CD4-positive, alpha-beta memory T cell (primary cell): ENCODE measurements at places on chromosomes 4 and X. TPM values are rescaled to one million over a fixed set of nuclear protein-coding genes. Genes with fewer than 3 reads are reported as not detected.
A peak's percentile ranks its signal among the peaks of the same experiment; 100 is the strongest.

GRCh38 chr4:35772291-35772690 is 472.0 kb downstream of the ARAP2 start:
- no peaks in the 10 kb centered on the region for H3K27me3 ChIP-seq
- no peak overlapping the region for H3K4me3 ChIP-seq
- no peak for DNase-seq
- H3K36me3 ChIP-seq: no peaks in the 10 kb centered on the region
- H3K27ac ChIP-seq: no peak overlapping the region

GRCh38 chrX:68365341-68365740 is 68.0 kb downstream of the OPHN1 start:
- no peak for DNase-seq
- no peaks in the 10 kb centered on the region for H3K4me1 ChIP-seq
- no peak overlapping the region for H3K4me3 ChIP-seq
- no peaks in the 10 kb centered on the region for H3K27me3 ChIP-seq
- no peaks in the 10 kb centered on the region for H3K36me3 ChIP-seq
- no peak overlapping the region for H3K27ac ChIP-seq

DNA sequence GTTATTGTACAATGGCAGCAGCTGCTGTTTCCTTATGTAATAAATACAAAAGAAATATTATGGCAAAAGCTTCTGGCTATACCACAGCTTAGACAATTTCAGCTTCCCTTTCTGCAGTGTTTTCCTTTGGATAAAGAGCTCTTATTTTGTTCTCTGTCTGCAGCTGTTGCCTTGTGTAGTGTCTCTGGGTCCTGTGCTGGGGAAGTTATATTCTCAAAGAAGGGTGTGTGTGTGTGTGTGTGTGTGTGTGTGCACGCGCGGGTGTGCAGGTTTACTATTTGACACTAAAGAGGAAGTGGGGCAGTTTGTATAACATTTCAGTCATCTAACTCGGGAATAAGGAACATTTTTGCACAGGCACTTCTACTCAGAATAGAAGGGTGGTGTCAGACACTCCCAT is 83.6 kb downstream of the REPS2 start:
- no peaks in the 10 kb centered on the region for H3K27me3 ChIP-seq
- no peak for DNase-seq
- no peak overlapping the region for H3K27ac ChIP-seq
- no peak overlapping the region for H3K4me3 ChIP-seq
- H3K4me1 ChIP-seq: no peaks in the 10 kb centered on the region

- DNase-seq: no peak
- no peak overlapping the region for H3K27ac ChIP-seq
- no peak overlapping the region for H3K4me3 ChIP-seq
- no peaks in the 10 kb centered on the region for H3K27me3 ChIP-seq
- H3K4me1 ChIP-seq: peaks cover 12% of the 10 kb centered on the region
These were observed 16.0 kb downstream of the UBA6 start for GRCh38 chr4:67684839-67685531.

DNA sequence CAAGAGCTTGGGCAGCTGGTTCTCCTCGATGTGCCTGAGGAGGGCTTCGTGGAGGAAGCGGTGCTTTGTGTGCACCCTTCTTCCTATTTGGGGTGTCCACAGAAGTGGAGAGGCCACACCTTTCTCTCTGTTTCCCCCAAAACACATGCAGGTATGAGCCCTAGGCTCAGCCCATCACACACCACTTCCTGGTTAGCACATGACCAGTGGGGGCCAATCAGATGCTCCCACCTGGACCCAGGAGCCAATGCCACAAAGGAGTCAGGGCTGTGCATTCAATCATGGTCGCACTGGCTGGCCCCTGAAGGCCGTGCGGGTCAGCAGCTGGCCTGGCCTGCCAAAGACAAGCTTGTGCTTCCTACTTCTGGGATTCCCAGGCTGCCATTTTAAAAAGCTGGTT is 51.4 kb downstream of the PPP2R2C start:
- H3K27me3 ChIP-seq: no peaks in the 10 kb centered on the region
- no peak for DNase-seq
- H3K36me3 ChIP-seq: no peaks in the 10 kb centered on the region
- no peak overlapping the region for H3K4me3 ChIP-seq
- H3K27ac ChIP-seq: no peak overlapping the region

GRCh38 chr4:142718981-142719380 is 127.1 kb downstream of the INPP4B start:
- no peaks in the 10 kb centered on the region for H3K36me3 ChIP-seq
- H3K27me3 ChIP-seq: no peaks in the 10 kb centered on the region
- no peak overlapping the region for H3K4me3 ChIP-seq
- peaks cover 21% of the 10 kb centered on the region for H3K4me1 ChIP-seq
- H3K27ac ChIP-seq: no peak overlapping the region
- DNase-seq: no peak

DNA sequence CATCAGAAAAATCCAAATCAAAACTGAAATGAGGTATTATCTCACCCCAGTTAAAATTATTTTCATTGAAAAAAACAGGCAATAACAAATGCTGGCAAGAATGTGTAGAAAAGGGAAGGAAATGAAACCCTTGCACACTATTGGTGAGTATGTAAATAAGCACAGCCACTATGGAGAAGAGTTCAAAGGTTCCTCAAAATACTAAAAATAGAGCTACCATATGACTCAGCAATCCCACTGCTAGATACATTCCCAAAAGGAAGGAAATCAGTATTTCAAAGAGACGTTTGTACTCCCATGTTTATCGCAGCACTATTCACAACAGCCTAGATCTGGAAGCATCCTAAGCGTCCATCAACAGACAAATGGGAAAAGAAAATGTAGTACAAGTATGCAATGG is 932.4 kb downstream of the PCDH18 start:
- no peak for DNase-seq
- no peaks in the 10 kb centered on the region for H3K27me3 ChIP-seq
- no peaks in the 10 kb centered on the region for H3K36me3 ChIP-seq
- H3K4me3 ChIP-seq: no peak overlapping the region

GRCh38 chr4:43014256-43014655 is 121.7 kb downstream of the GRXCR1 start:
- H3K4me1 ChIP-seq: no peaks in the 10 kb centered on the region
- no peak overlapping the region for H3K4me3 ChIP-seq
- no peak overlapping the region for H3K27ac ChIP-seq
- H3K27me3 ChIP-seq: no peaks in the 10 kb centered on the region
- H3K36me3 ChIP-seq: no peaks in the 10 kb centered on the region

DNA sequence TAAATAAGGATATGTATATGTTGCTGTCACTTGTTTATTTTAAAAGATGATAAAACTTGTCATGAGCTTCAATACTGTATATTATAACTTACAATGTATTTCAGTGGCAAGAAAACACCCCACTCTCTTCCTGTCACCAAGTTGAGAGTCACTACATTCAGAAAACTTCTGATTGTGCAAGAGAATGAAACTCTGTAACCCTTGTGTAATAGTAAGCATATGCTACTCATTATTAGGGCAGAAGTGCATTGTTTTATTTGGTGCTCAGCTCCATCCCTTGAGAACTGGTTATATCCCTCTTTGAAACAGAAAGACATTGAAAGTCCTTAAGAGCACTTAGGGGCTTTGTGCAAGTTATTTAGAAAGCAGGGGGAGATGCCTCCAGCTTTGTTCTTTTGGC is 594.5 kb downstream of the ARAP2 start:
- no peak overlapping the region for H3K4me3 ChIP-seq
- H3K27me3 ChIP-seq: no peaks in the 10 kb centered on the region
- H3K27ac ChIP-seq: no peak overlapping the region
- H3K4me1 ChIP-seq: no peaks in the 10 kb centered on the region
- no peaks in the 10 kb centered on the region for H3K36me3 ChIP-seq

DNA sequence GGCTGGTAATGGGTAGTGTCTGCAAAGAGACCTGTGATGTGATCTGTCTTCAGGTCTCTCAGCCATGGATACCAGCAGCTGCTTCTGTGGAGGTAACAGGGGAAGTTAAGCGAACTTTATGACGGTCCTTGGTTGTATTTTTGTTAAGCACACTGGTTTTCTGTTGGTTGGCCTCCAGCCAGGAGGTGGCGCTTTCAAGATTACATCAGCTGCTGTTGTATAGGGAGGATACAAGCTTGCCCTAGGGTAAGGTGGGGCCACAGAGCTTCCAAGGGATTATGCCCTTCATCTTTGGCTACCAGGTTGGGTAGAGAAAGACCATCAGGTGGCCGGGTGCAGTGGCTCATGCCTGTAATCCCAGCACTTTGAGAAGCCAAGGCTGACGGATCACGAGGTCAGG is 834.2 kb upstream of the GALNTL6 start:
- no peak overlapping the region for H3K27ac ChIP-seq
- no peak overlapping the region for H3K4me3 ChIP-seq
- no peaks in the 10 kb centered on the region for H3K4me1 ChIP-seq
- no peak for DNase-seq

DNA sequence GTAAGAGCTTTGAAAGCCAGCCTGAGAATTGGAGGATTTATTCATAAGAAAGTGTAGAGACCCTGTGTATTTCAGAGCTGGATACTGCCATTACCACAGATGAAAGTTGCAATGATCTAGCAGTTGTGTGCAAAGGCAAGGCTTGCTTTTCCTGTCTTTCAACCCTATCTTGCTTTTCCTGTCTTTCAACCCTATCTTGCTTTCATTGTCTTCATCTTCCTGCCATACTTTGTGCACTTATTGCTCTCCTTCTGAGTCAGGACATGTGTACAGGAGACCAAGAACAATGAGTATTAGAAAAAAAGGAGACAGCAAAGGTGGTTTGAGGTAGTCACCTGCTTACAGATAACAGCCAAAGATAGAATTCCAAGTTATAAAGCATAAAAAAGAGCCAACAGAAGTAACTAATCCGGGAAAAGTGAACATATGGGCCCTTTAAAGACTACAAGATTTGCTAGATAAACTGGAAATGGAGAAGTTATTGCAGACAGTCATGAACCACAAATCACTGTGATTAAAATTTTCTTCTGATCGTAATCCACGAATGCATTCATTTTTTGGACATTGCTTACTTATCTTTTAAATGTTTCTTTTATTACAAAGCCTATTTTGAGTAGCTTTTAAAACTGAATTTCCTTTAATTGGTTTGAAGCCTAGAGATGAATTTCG is 17.2 kb downstream of the C1QTNF7 start:
- no peak overlapping the region for H3K4me3 ChIP-seq
- H3K4me1 ChIP-seq: no peaks in the 10 kb centered on the region
- no peaks in the 10 kb centered on the region for H3K36me3 ChIP-seq

- no peak overlapping the region for H3K27ac ChIP-seq
- no peak for DNase-seq
- peak overlapping the region; percentile 65 for H3K4me3 ChIP-seq
- no peaks in the 10 kb centered on the region for H3K36me3 ChIP-seq
These were observed 3.2 kb downstream of the SPRY1 start for GRCh38 chr4:123399627-123400358.

- no peaks in the 10 kb centered on the region for H3K27me3 ChIP-seq
- no peak for DNase-seq
These were observed 157.6 kb downstream of the DCLK2 start for GRCh38 chr4:150235808-150236271.

DNA sequence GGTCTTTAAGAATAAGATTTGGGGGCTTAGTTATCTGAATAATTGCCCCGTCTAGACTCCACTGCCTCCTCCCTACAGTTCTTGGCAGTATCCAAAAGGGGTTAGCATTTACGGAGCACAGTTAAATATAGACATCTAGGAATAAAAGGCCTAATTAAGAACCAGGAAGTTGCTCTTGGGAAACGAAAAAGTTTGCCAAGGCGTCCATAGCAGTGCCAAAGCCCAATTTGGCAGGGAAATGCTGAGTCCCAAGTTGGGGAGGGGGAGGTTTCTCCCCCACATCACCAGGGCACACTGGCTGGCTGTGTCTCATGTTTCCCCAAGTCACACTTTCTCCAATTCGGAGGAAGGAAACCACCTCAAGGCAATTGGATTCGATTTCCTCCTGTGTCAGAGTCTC is 338.7 kb downstream of the FBXW7 start:
- DNase-seq: no peak
- H3K4me3 ChIP-seq: no peak overlapping the region
- no peaks in the 10 kb centered on the region for H3K27me3 ChIP-seq
- H3K4me1 ChIP-seq: no peaks in the 10 kb centered on the region
- H3K27ac ChIP-seq: no peak overlapping the region
- H3K36me3 ChIP-seq: no peaks in the 10 kb centered on the region

GRCh38 chrX:24219320-24219719 is 69.8 kb downstream of the ZFX start:
- H3K4me1 ChIP-seq: no peaks in the 10 kb centered on the region
- no peak overlapping the region for H3K4me3 ChIP-seq
- H3K36me3 ChIP-seq: no peaks in the 10 kb centered on the region
- no peaks in the 10 kb centered on the region for H3K27me3 ChIP-seq
- no peak for DNase-seq

The MOB1B gene
- 0.58 TPM for polyA plus RNA-seq

The PCSK1N gene
- polyA plus RNA-seq: 15.3 TPM

The BST1 gene
- polyA plus RNA-seq: 0.53 TPM

The CSN1S1 gene
- polyA plus RNA-seq: not detected

The HSFX2 gene
- not detected for polyA plus RNA-seq

The LETM1 gene
- polyA plus RNA-seq: 12.2 TPM

The DCX gene
- polyA plus RNA-seq: not detected

The ADRA2C gene
- not detected for polyA plus RNA-seq
